ENCODE measurements at places on chromosomes 3 and 15.

- no peak for DNase-seq
Observed at GRCh38 chr3:147758771-147759170, 349.6 kb downstream of the ZIC1 start.

- no peak for DNase-seq
Observed at GRCh38 chr3:102195198-102195948, 239.4 kb upstream of the ZPLD1 start.

- DNase-seq: no peak
Observed at GRCh38 chr15:70802629-70803028, 39.3 kb upstream of the UACA start.

- DNase-seq: no peak
Observed at GRCh38 chr15:101060576-101061551, 141.7 kb downstream of the LRRK1 start.

DNA sequence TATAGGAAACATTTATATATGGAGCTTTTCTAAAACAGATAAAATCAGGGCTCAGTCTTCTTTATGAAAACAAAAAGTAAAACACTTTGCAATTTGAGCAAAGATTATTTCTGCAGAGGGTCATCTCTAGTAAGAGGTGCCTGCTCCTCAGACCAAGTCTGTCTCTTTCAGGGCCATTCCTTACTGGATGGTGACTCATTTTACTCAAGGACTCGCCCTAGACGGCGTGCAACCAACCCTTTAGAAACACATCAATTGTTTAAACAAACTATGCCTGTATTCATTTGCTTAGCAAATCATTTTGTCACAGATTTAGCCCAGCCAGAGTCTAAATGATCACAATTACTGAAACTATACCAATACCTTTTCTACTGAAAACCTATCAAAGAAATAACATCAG lies 242.8 kb upstream of the ICE2 start:
- no peak for DNase-seq

DNA sequence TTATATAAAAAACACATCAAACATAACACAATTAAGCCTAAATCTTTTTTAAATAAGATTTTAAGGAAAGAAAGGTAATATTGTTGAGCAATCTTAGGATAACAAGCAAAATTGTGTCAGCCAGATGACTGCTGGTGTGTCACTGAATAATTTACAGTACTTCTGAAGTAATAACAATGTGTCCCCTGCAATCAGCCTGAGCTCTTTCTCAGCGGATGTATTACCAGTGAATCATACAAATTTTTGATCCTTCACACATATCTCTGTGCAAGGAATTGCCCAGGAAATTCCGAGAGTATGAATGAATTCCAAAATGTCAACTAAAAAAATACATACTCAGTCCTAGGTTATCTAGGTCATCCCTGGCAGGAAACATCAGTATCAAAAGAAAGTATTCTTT lies 76.6 kb upstream of the PTX3 start:
- no peak for DNase-seq

GRCh38 chr3:145522893-145523651 lies 637.9 kb downstream of the PLOD2 start:
- DNase-seq: no peak

GRCh38 chr3:48514431-48515227 lies 10.7 kb upstream of the SHISA5 start:
- no peak for DNase-seq

- DNase-seq: no peak
Observed at GRCh38 chr3:46409739-46410489, 2.9 kb downstream of the CCRL2 start.

DNA sequence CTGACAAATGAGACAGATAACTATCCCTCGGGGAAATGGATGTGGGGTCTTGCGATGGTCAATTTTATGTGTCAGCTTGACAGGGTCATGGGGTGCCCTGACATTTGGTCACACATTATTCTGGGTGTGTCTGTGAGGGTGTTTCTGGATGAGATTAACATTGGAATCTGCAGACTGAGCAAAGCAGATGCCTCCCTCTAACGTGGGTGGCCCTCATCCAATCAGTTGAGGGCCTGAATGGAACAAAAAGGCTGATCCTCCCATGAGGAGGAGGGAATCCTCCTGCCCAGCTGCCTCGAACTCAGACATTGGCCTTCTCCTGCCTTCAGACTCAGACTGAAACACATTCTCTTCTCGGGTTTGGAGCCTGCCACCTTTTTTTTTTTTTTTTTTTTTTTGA lies 69.0 kb downstream of the MINAR1 start:
- DNase-seq: no peak

DNA sequence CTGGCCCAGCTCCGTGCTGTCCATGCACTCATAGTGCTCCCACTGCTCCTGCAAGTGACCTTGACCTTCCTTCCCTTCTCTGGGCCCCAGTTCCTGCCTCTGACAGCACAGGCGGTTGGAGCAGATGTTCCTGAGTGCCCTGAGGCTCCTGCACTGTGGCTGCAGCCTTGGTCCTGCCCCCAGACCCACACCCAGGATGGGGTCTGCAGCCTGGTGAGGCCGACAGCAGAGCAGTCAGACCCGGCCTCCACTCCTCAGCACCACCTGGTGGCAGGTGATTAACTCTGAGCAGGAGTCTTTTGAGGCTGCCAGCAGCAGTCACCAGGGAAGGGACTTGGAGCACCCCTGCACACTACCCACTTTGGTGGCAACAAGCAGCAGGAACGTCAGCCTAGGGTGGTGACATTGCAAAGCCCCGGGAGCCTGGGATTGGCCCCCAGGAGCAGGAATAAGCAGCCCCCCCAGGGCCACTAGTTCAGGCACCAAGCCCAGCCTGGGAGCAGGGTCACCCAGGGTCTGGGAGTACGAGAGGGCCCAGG lies 64.6 kb downstream of the CYP11A1 start:
- DNase-seq: no peak

GRCh38 chr3:100871306-100871705 lies 121.9 kb downstream of the ABI3BP start:
- no peak for DNase-seq

- no peak for DNase-seq
Observed at GRCh38 chr3:13776253-13777050, 103.4 kb downstream of the WNT7A start.

GRCh38 chr3:193040836-193041672 lies 123.4 kb upstream of the MB21D2 start:
- DNase-seq: peak; percentile 3

GRCh38 chr15:91113030-91113429 lies 13.0 kb downstream of the SV2B start:
- DNase-seq: no peak

GRCh38 chr15:70133781-70134421 lies 36.2 kb upstream of the TLE3 start:
- no peak for DNase-seq

GRCh38 chr3:158563076-158563475 lies 7.9 kb upstream of the MLF1 start:
- no peak for DNase-seq

DNA sequence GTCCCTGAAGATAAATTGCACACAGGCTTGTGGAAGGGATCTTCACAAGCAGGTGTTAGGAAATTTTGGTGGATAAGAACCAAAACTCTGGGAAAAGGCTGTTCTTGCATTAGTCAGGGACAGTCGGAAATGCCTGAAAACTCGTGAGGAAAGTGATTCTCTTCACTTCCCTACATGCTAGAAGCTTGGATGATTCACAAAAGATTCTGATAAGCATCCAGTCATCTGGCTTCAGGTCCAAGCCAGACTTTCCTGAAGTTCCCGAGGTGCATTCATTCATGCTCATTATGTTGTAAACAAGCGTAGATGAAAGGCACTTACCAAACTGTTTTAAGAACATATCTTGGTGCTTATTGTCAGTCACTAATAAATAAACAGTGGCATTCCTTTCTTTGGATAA lies 1028.7 kb downstream of the NTRK3 start:
- no peak for DNase-seq

All from activated CD4-positive, alpha-beta T cell treated with anti-CD3 and anti-CD28 coated beads for 4 hours (primary cell).